Pancreas (tissue), 10 donors: ENCODE measurements at places on chromosomes 7 and 10. TPM values are rescaled to one million over a fixed set of nuclear protein-coding genes. Genes with fewer than 3 reads are reported as not detected.

DNA sequence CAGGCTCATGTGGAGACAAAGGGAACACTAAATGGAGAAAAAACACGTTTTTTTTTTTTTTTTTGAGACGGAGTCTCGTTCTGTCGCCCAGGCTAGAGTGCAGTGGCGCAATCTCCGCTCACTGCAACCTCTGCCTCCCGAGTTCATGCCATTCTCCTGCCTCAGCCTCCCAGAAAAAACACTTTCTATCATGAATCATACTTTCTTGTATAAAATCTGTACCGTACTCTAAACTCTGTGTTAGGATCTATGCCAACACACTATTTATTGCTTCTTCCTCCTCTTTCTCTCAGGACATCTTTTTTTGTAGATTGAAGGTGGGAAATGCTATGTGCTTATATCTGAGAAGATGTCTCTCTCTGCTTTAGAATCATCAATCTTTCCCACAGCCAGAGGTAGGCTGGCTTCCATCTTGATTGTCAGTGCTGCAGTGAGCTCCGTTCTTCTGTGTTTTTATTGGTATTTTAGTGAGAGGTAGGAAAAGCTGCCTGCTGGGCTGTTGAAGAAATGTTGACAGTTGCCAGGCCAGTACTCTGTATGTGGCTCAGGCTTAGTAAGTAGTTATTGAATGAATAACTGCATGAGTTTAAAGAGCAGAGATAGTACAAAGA, 101.1 kb downstream of the GPR85 start:
- H3K27me3 ChIP-seq: no peaks in the 10 kb centered on the region
- no peaks in the 10 kb centered on the region for H3K4me1 ChIP-seq
- DNase-seq: no peak
- H3K27ac ChIP-seq: no peak overlapping the region
- no peaks in the 10 kb centered on the region for H3K36me3 ChIP-seq

GRCh38 chr7:157938211-157938610, 601.4 kb downstream of the DNAJB6 start:
- H3K4me1 ChIP-seq: no peaks in the 10 kb centered on the region
- no peak overlapping the region for H3K4me3 ChIP-seq
- no peak for DNase-seq
- H3K27ac ChIP-seq: no peak overlapping the region
- H3K27me3 ChIP-seq: no peaks in the 10 kb centered on the region
- H3K36me3 ChIP-seq: no peaks in the 10 kb centered on the region

DNA sequence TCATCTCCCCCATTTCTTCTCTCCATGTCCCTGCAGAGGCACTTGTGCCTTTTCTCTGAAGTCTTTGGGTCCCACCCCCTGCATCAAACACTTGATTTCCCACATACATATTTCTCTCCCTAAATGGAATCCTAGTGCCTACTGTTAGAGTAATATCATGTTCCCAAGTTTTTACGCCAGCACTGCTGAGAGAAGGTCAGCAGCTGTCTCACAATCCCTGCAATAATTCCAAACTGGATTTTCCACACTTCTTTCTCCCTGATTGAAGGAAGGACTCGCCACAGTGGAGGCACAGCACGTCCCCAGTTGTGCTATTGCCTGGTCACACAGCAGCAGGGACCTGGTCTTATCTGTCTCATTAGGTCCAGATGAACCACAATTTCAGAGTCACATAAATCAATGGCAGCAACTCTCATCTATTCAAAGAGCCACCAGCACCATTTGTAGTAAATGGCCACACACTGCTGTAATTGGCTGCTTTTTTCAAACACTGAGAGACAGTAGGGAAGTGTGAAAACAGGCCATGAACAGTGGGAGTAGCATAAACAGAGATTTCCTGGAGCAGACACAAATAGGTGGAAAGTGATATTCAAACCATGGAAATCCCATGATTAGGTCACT, 605.5 kb downstream of the XPNPEP1 start:
- no peaks in the 10 kb centered on the region for H3K27me3 ChIP-seq
- no peak for DNase-seq
- H3K27ac ChIP-seq: no peak overlapping the region

- H3K4me1 ChIP-seq: no peaks in the 10 kb centered on the region
- H3K4me3 ChIP-seq: no peak overlapping the region
- DNase-seq: no peak
These were observed 50.1 kb downstream of the COL1A2 start for GRCh38 chr7:94444813-94445212.

DNA sequence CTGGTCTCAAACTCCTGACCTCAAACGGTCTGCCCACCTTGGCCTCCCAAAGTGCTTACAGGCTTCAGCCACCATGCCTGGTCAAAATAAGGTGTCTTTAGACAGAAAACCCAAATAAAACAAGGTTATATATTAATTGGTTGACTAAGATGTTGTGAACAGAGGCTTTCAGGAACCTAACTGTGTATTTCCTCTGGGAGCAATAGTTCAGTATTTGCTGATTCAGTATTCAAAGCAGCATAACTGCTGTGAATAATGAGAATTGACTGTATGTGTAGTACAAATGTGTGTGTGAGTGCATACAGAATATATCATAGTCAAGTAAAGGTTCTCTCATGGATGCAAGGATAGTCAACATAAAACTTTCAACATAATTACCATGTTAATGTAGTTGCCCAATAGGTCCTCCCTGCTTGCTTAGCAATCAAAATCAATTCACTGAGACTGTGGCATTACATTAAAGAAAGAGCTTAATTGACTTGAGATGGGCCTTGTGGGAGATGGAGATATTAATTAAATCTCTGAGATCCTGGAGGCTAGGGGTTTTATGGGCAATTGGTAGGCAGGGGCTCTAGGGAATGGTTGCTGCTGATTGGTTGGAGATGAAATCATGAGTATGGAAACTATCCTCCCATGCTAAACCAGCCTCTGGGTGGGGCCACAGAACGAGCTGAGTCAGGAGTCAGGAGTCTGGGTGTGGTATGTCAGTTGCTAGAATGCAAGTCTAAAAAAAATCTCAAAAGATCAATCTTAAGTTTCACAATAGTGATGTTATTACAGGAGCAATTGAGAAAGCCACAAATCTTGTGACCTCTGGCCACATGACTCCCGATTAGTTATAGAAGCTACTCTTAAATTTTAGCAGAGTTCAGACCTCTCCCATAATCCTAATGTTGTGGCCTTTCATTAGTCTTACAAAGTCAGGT, 162.7 kb downstream of the AKR1D1 start:
- no peak overlapping the region for H3K4me3 ChIP-seq
- DNase-seq: no peak
- H3K4me1 ChIP-seq: no peaks in the 10 kb centered on the region
- no peak overlapping the region for H3K27ac ChIP-seq

GRCh38 chr10:73940634-73941221, 29.8 kb downstream of the PLAU start:
- H3K36me3 ChIP-seq: no peaks in the 10 kb centered on the region
- peak overlapping the region; percentile 30 for H3K4me3 ChIP-seq
- DNase-seq: peak; percentile 80
- H3K27ac ChIP-seq: no peak overlapping the region
- H3K27me3 ChIP-seq: no peaks in the 10 kb centered on the region

Gene OR2A7
- total RNA-seq: 4.8 TPM

Gene MMRN2
- 4.3 TPM for total RNA-seq

Gene SPDYE1
- total RNA-seq: not detected

Gene BMPER
- 0.25 TPM for total RNA-seq

Gene MMD2
- not detected for total RNA-seq

Gene CALML5
- total RNA-seq: not detected

Gene CNTNAP2
- total RNA-seq: 1.1 TPM
